ENCODE measurements at places on chromosomes 6 and 20. TPM values are rescaled to one million over a fixed set of nuclear protein-coding genes. Genes with fewer than 3 reads are reported as not detected.

COL11A2 gene
- total RNA-seq, result 2.0 TPM

LPIN3 gene
- 3.8 TPM for total RNA-seq

YWHAB gene
- total RNA-seq, result 204 TPM

OTOR gene
- total RNA-seq, result not detected

ROMO1 gene
- 207 TPM for total RNA-seq

DNA sequence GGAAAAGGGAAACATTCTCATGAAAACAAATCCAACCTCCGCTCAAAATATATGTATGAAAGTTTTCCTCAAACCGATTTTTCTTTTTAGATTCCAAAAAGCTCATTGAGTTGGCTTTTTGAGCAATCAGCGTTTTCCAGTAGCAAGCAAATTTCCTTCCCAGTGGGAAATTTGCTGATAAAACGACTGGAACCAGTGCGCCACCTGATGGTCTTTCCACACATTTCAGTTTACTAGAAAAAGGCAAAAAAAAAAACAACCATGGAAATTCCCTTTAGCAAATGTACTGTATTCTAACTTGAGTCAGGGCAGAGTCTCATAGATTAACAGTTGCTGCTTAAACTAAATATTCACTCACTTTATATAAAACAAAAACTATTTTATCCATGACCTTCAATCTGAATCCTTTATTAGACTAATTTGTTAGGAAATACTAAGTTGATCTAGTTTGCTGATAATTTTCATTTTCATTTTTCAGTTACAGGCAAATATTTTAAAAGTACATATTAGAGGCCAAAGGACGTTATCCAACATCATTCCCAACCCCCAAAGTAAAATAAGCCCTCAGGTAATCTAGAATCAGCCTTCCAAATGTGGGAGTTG is 271.5 kb downstream of the FOXA2 start:
- no peak overlapping the region for H3K4me3 ChIP-seq
- H3K4me1 ChIP-seq, result no peaks in the 10 kb centered on the region
- H3K27me3 ChIP-seq, result no peaks in the 10 kb centered on the region

DNA sequence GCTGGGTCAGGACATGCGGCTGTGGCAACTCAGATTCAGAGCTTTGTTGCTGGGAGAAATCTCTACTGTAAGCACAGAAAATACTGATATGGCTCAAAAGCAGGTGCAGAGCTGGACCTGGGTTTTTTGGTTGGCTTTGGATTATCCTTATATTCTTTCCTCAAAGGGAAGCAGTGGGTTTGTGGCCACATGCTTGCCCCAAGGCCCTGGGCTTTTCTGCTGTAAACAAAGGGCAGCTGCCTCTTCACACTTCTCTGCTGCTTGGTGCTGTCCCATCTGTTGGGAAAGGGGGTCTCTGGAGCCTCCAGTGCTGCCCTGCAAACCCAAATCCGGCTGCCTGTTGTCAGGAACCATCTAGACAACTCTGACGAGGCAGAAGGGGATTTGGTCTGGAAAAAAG is 52.4 kb downstream of the ANKRD6 start:
- H3K4me3 ChIP-seq, result no peak overlapping the region
- no peaks in the 10 kb centered on the region for H3K27me3 ChIP-seq
- H3K27ac ChIP-seq, result no peak overlapping the region
- no peaks in the 10 kb centered on the region for H3K36me3 ChIP-seq
- H3K4me1 ChIP-seq, result no peaks in the 10 kb centered on the region
- no peak for DNase-seq

DNA sequence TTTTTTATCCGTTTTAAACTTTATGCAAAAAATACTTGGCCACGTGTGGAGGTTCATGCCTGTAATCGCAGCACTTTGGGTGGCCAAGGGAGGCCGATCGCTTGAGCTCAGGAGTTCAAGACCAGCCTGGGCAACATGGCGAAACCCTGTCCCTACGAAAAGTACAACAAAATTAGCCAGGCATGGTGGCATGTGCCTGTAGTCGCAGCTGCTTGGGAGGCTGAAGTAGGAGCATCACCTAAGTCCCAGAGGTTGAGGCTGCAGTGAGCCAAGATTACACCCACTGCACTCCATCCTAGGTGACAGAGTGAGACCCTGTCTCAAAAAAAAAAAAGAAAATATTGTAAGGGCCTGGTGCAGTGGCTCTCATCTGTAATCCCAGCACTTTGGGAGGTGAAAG is 45.0 kb downstream of the CSE1L start:
- no peak for DNase-seq
- H3K4me1 ChIP-seq, result no peaks in the 10 kb centered on the region
- no peak overlapping the region for H3K4me3 ChIP-seq

DNA sequence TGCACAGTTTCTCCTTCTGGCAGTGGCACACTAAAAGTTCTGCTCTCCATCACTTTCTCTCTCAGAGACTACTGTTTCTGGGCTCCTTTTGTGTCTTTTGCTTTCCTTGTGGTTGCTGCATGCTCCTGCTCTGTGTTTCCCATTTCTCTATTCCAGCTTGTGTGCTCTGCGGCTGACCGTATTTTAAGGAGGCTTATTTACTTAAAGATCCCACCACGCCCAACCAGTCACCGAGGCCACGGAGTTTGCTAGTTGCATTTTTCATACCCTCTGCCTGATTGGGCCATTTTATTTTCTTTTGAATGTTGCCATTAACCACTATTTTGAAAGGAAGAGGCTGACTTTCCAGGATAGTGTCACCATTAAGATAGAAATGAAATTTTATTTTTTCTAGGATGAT is 626.4 kb upstream of the MMS22L start:
- H3K4me1 ChIP-seq, result no peaks in the 10 kb centered on the region
- H3K36me3 ChIP-seq, result peaks cover 17% of the 10 kb centered on the region
- no peak overlapping the region for H3K27ac ChIP-seq
- no peaks in the 10 kb centered on the region for H3K27me3 ChIP-seq
- DNase-seq, result no peak

GRCh38 chr6:105872249-105872648 is 213.9 kb upstream of the PRDM1 start:
- H3K4me1 ChIP-seq, result no peaks in the 10 kb centered on the region
- no peak for DNase-seq
- no peak overlapping the region for H3K27ac ChIP-seq
- peaks cover 2% of the 10 kb centered on the region for H3K36me3 ChIP-seq

- no peak overlapping the region for H3K4me3 ChIP-seq
- no peaks in the 10 kb centered on the region for H3K4me1 ChIP-seq
- H3K36me3 ChIP-seq, result no peaks in the 10 kb centered on the region
- H3K27ac ChIP-seq, result no peak overlapping the region
These were observed 65.8 kb downstream of the BTBD9 start for GRCh38 chr6:38573801-38574395.

Data from H9 (cell line).